ENCODE measurements at places on chromosomes 6 and 20.

- DNase-seq = no peak
These were observed 33.8 kb upstream of the LRRC1 start for GRCh38 chr6:53761036-53761435.

GRCh38 chr6:139392794-139393193 lies 18.3 kb upstream of the CITED2 start:
- DNase-seq = no peak

DNA sequence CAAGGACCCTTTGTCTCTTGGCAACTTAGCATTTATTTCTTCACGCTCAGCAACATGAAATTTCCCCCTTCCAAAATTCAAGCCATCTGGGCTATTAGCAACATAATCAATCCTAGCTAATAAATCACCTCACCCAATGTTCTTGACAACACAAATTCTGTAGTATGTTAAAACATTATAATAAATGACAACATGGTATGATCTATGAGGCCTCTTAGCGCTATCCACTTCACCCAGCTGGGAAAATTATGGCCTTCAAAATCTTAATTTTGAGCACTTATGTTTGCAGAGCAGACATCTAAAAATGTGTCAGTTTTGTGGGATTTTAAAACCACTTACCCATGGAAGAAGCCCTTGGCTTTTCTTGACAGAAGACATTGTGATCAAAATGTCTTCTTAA lies 181.9 kb downstream of the HDGFL1 start:
- no peak for DNase-seq

DNA sequence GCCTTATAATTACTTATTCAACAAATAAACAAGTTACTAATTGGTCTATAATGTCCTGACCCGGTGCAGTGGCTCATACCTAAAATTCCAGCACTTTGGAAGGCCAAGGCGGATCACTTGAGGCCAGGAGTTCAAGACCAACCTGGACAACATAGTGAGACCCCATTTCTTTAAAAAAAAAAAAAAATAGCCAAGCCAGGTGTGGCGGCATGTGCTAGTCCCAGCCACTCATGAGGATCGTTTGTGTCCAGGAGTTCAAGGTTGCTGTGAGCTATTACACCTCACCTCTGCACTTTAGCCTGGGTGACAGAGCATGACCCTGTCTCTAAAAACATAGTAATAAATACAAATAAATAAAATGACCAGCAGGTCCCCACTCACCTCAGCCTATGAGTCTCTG lies 9.8 kb upstream of the UBE2V1 start:
- DNase-seq = no peak

GRCh38 chr6:170448751-170449630 lies 104.1 kb downstream of the PSMB1 start:
- no peak for DNase-seq

DNA sequence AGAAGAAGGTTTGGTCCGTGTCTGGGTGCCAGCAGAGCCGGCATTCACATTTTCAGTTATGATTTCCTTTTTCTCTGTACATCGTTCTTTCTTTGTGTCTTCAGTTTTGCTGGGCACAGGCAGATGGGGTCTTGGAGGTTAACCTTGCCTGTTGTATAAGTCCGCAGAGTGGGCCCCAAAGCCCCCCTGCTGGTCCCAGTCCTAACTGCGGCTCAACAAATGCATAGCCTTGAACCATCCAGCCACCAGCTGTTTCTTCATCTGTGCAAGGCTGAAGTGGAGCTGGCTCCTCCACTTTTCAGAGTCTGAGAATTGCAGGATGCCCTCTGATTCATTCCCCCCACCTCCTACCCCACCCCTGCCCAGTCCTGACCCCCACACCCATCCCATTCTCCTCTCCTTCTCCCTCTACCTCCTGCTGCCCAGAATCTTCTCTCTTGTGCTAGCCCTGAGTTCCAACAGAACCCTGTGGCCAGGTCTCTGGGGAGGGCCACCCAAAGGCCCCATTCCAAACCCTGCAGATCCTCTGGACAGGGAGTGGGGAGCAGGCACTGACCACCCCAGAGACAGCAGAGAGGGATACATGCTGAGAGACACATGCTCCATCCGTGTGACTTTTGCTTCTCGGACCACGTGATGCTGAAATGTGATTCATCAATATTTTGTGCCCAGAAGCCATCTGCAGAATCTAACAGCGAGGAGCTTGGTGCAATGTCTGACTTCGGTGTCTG lies 386.5 kb upstream of the SULF2 start:
- no peak for DNase-seq

DNA sequence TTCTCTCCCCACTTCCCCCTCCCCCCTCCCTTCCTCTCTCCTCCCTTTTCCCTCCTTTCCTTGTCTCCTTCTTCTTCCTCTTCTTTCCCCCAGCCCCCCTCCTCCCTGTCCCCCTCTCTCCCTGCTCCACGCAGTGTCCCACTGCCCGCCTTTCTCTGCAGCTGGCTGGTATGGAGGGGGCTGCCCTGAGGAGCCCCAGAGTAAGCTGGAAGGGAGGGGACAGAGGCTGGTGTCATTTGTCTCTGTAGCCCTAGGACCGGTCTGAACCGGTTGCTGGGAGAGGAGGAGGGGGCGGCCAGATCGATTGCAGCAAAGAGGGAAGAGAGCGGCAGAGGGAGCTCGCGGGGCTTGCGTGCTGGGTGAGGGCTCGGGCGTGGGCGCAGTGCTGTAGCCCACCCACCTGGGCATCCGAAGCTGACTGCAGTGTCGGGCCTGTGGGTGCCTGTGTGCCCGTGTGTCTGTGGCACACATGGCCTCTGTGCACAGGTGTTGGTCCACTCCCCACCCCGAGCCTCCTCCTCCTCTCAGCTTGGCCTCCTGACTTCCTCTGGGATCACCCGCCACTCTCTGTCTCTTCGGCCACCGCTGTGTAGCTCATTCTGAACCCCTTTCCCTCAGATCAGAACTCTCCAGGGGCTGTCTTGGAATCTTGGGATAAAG lies 50.6 kb downstream of the SRC start:
- DNase-seq = no peak

GRCh38 chr20:43771503-43772190 lies 44.8 kb upstream of the GTSF1L start:
- no peak for DNase-seq

Data from T-helper 9 cell (primary cell).